Colonic mucosa (tissue), 4 donors: ENCODE measurements at places on chromosomes 16 and 17.

- DNase-seq = no peak
Observed at GRCh38 chr17:20203761-20204263, 194.7 kb downstream of the SPECC1 start.

DNA sequence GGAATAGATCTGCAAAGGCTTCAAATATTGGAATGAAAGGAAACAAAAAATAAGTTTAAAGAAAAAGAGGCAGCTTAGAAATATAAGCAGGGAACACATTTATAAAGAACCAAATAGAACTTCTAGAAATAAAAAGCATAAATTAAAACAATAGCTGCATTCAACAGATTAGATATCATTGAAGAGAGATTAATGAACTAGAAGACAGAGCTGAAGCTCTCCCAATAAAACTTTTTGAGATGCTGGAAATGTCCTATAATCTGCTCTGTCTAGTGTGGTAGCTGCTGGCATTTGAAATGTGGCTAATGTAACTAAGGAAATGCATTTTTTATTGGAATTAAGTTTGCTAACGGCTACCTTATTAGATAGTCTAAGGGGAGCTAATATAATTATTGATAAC, 115.6 kb downstream of the MAP2K4 start:
- DNase-seq = no peak

DNA sequence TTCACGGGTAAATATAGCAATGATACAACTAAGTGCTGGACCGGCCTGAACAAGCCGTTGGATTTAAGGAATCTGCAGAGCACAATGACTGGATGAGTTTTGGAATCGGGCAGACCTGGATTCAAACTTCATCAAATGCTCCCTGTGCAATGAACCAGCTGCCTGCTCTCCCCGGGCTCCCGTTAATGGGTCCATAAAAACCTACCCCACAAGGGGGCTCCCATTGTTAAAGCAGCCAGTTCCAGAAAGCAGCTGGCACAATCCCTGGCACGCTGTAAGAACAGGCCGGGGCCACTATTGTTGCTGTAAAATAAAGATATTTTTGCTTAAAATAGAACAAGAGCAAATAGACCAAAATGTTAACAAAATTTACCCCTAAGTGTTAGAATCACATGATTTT, 131.9 kb downstream of the C16orf95 start:
- no peak for DNase-seq

DNA sequence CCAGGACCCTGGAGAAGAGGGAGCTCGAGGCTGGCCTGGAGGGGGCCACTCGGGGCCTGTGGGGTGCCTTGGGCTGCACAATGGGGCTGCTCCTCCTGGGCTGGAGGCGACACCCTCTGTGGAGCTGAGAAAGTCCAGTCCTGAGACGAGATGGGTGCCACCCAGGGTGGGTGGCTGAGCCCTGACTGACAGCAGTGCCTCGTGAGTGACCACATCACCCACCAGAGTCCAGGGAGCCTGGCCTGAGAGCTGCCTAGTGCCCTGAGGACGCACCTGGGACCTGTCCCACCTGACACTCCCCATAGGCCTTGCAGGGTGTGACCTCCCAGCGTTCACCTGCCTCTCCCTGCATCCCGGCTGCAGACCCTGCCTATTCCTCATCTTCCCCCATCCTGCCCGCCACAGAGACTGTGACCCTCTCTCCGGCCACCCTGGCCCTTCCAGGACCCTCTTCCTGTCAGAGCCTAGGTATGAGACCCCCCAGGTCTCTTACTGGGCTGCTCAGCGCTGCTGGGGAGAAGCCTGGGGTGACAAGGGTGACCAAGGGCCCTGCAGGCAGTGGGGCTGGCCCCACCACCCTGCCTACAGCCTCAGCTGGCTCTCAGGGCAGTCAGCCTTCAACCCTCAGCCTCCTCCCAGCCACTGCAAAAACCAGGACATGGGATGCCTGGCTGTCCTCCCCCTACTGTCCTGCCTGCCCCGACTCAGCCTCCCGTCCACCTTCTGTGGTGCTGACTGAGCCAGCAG, 41.2 kb downstream of the TNFRSF13B start:
- DNase-seq = no peak

GRCh38 chr16:83705856-83706255, 101.9 kb upstream of the HSBP1 start:
- no peak for DNase-seq

DNA sequence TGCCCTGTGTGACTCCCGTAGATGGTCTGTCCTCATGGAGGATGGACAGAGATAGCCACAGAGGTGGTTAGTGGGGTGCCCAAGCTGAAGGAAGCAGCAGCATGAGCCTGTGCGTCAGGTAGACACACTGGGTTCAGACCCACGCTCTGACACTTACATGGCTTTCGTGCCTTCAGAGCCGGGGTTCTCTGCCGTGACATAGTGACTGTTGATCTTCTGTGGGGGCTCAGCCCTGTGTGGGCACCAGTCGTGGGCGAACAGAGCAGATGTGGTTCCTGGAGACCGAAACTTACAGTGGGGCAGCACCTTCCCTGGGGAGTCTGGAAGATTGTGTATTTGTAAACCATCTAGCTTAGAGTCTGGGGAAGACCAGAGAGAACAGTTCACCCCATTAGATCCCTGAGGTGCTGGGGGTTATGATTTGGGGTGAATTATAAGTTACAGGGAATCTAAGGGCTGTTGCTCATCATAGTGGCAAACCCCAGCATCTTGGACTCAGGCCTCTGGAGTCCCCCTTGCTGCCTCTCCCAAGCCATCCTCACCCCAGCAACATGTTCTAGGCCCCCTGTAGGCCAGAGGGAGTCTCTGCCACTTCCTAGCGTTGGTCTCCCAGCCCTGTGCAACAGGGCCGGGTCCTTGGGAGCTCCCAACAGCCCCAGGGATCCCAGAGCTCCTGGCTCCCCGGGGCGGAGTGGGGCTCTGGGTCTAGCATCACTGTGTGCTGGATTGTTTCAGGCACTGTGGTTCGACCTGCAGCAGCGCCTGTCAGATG, 28.6 kb downstream of the NECAB2 start:
- no peak for DNase-seq

DNA sequence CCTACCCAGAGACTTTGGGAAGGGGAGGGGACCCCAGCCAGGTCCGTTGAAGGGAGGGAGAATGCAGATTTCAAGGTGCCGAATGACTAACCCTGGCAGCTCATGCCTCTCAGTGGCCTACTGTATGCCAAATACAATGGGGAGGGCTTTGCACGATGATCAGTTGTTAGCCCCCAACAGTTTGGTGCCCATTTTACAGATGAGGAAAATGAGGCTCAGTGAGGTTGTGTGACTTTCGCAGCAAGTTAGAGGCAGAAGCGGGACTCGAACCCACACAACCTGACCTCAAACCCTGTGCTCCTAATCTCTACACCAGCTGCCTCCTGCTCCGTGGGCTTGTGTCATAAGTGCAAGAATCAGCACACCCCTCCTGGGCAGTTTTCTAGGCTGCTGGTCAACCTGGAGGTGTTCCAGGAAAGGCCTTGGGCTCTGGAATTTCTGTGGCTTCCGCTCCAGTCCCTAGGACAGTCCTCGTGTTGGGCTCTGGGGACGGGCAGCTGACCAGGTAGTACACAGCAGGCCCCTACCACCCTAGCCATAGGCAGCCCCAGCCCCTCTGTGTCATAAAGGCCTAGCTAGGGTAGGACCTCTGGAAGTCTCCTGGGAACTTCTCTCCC, 11.9 kb upstream of the NAGPA start:
- DNase-seq = no peak

DNA sequence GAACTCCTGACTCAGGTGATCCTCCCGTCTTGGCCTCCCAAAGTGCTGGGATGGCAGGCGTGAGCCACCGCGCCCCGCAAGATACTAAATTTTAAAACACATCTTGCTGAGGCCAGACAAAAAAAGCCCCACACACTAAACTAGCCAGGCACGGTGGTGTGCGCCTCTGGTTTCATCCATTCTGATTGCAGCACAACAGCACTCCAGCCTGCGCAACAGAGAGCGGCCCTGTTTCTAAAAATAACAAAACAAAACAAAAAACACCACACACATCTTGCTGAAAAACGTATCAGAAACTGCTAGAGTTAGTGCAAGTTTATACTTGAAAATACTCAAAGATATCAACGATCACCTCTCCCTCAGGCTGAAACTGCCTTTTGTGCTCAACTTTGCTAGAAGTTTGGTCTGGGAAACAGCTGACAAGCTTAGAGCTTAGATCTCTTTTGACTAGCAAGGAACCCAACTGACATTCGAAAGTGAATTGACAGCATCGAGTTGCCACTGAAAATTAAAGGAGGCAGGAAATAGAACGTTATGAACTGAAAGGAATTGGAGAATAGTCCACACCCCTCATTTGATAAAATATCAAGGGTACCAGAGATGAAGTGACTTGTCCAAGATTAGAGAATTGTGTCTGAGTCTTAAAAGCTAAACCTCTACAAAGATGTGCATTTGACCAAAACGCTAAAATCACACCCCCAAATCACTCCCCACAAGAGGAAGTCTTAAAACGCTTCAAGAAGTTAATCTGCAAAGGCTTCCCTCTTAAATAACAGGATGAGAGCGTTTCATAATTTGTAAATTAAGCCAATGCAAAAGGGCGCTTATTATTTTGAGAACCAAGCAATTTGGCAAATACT, 908 bp downstream of the COG4 start:
- no peak for DNase-seq

- no peak for DNase-seq
Observed at GRCh38 chr17:17220529-17220928, 14.4 kb upstream of the PLD6 start.
